ENCODE measurements at places on chromosomes 2 and 18.

DNA sequence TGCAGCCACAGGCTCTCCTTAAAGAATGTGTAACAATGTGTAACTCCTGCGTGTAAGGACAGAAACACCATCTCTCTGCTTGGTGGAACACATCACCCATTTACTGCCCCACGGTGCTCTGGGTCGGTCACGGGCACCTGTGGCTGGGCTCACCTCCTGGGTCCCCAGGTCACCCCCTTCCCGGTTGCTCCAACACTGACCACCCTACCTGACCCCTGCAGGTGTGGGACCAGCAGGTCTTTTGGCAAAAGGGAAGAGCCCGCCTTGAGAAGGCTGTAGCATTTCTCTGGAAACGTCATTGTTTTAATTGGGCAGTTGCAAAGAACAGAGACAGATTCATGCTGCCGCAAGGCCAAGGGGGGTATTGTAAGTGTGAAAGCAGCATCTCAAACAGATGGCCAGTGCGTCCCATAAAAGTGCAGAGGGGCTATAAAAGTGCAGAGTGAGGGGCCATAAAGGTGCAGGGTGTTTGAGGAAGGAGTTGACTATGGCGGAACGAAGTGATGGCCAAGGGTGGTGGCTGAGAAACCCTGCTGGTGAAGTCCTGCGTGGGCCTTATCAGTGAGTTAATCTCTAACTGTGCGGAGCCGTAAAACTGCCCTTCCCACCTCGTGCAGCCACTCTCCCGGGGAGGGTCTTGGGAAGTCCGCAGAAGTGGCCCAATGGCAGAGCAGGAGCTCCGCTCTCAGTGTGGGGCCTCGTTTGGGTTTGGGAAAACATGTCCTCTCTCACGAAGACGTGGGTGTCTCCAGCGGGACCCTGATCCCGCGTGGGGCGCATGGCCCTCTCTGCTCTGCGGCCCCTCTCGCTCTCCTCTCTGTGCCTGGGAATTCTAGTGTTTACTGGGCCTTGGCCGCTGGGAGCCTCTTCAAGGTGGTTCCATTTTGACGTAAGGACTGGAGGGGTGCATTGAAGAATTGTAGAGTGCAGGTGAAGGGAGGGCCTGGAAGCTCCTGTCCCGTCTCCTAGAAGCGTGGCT, 13.7 kb upstream of the NEU4 start:
- no peak for DNase-seq

DNA sequence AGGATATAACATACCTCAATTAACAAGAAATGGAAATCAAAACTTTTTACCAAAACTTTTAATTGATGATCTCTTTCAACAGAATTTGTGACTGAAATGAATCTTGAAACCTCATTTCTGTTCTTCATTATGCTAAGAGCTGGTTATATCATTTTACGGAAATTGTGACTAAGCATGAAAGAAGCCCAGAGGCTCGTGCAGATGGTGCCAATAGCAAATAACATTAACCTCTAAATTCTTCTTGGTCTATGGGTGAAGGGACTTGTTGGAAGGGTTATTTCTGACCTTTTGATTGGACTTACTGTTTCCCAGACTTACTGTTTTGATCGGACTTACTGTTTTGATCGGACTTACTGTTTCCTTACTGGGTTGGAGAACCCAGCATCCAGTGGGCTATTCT, 435.6 kb downstream of the TDRD15 start:
- no peak for DNase-seq

GRCh38 chr18:32956591-32957315, 183.9 kb upstream of the KLHL14 start:
- no peak for DNase-seq

DNA sequence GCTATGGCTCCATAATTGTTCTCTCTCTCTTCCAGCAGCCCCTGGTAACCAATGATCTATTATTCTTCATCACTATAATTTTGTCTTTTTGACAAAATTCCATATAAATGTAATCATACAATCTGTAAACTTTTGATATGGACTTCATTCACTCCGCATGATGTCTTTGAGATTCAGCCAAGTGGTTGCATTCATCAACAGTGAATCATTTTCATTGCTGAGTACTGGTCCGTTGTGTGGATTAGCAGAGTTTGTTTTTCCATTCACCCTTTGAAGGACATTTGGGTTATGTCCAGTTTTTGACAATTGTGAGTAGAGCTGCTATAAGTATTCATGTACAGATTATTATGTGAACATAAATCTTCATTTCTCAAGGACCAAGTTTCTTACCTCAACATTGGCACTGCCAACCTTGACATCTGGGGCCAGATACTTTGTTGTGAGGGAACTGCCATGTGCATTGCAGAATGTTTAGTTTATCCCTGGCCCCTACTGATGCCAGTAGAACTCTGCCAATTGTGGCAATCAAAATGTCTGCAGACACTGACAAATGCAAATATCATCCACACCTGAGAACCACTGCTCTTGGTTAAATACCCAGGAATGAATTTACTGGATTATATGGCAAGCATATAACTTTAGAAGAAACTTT, 48.4 kb upstream of the BCL2L11 start:
- no peak for DNase-seq

DNA sequence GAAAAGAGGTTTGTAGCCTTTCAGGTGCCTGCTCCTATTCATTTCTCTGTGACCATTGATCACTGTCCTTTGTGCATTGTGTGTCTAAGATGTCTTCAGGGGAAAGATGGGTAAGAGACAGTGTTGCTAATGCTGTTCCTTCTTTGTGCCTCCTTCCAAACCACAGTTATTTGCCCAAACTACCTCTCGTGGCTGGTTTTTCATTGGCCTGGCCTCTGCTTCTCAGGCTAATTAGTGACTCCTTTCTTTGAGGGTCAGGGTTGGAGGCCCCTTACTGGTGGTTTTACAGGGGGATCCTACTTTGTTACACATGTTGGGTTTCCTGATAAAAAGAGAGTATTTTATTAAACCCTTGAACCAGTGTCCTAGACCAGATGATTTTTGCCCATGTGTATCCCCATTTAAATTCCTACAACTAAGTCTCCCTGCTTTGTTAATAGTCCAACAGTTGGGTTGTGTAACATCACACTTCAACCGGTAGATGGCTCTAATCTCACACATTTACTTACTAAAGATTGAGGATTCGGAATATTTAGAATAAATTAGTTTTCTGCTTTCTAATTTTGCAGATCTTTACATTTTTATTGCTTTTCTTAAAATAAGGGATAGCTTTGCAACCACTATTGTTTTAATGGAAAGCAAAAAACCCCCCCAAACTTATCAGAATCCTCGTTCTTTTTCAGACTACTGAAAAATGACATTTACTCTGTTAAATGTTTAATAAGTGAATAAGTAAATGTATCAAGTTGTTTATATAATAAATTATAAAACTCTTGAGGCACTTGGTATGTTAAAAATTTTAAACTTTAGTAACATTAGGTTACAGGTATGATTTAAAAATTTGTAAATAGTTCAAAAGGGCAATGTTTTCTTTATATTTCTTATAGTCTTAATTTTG, 2.4 kb downstream of the MARS2 start:
- DNase-seq, result no peak

DNA sequence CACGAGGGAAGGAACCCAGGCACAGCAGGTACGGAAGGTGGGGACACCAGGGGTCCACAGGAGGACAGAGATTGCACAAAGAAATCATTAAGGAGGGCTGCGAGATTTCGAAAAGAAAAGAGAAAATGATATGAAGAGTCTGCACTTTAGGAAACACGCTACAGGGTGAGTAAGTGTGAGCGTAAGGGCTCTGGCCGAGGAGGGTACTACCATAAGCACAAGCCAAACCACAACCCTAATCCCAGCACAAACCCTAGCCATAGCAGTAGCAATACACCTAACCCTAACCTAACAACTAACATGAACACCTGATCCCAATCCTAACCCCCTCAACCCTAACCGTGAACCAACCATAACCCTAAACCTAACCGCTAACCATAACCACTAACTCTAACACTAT, 104.0 kb downstream of the ZNF516 start:
- no peak for DNase-seq

DNA sequence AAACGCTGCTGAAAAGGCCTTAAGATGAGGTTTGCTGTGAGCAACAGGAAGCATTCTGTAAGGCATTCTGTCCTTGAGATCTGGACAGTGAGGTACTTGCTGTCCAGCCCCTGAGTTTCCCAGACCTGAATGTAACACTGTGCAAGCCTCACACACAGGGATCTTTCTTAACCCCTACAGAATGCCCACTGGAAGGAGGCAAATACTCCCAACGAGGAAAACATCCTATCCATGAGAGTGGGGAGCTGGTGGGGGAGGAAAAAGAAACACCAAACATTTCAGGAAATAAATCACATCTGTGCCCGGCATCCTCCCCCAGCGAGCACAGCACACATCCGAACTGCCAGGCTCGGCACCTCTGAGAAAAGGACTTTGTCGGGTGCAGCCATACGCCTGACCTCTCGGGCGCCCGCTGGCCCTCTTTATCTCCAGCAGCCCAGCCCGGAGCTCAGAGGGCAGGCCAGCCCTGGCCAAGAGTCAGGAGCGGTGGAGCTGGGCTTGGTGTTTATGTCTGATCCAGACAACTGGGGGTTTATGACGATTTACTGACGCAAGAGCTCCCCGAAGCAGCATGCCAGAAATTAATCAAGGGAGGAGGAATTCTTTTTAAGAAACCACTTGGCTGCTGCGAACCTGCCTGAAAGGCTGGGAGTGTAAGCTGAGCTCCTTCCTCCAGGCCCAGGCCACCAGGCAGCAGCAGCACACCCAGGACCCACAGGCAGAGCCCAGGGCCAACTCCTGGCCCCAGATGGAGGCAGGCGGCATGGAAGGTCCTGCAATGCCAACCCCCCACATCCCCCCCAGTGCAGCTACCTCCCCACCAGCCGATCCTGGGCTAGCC, 72.2 kb downstream of the HDAC4 start:
- DNase-seq, result no peak

DNA sequence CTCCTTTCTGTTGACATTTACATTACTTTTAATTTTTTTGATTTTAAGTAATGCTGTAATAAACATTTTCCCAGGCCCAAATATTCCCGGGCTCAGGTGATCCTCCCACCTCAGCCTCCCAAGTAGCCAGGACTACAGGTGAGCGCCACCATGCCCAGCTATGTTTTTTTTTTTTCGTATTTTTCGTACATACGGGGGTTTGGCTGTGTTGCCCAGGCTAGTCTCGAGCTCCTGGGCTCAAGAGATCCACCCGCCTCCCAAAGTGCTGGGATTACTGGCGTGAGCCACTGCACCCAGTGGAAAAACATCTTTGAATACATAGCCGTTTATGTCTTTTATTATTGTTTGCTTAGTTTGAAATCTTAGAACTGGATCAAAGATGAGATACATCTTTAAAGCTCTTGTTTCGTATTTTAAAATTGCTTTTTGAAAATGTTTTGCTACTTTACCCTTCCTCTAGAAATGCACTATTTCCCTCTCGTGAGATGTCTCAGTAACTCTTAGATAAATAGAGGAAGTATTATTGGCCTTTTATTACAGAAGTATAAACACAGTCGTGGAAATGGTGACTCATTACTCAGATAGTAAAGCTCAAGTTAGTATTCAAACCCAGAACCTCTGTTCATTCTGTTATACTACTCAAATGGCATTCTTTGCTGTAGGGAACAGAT, 2.4 kb downstream of the SMCHD1 start:
- no peak for DNase-seq

GRCh38 chr18:55018602-55019001, 59.3 kb upstream of the CCDC68 start:
- DNase-seq, result no peak

- no peak for DNase-seq
Observed at GRCh38 chr18:68666381-68666780, 48.5 kb downstream of the TMX3 start.

GRCh38 chr18:12445554-12445953, 37.8 kb downstream of the PRELID3A start:
- no peak for DNase-seq

DNA sequence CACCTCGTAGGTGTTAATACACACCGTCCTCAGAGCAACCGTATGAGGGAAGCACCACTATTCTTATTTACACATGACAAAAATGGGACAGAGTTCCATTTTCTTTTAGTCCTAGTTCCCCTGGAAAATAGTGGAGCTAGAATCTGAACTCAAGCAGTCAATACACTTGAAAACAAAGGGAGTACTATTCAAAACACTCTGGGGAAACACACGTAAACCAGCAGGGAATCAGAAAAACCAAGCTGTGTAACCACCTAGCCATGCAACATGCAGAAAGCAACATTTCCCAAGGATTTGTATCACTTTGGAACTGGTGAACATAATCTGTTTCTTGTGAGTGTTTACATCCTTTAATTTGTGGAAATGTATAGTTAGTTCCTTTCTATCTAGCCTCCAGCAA, 208.2 kb downstream of the UBE2E3 start:
- no peak for DNase-seq

DNA sequence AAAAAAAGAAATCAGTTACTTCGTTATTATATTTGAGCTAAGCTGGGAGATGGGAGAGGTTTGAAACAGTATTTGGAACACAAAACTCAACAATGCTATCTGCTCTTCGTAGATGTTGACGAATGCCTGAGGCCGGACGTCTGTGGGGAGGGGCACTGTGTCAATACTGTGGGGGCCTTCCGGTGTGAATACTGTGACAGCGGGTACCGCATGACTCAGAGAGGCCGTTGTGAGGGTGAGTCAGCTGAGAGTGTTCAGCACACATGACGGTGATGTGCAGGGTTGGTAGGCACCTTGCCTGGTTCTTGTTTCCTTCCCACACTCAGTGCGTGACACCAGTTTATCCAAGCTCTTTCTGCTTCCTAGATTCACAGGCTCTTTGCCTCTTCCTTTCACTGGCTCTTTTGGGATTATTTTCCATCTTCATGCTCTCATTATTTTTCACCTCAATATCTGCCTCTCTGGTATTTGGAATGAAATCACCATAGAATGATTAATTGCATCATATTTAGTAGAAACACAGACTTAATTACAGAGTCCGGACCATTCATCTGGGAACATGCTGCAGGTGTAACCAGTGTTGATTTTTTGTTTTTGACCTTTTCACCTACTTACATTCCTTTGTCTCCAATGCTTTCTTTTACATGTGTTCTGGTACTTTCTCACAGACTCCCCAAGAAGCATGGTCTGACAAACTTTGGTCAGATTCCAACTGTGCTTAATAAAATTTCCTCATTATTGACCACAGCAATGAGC, 200.6 kb upstream of the RASGRP3 start:
- no peak for DNase-seq

GRCh38 chr2:150482667-150483400, 4.6 kb downstream of the RND3 start:
- DNase-seq, result no peak

GRCh38 chr2:1162768-1163584, 212.3 kb downstream of the SNTG2 start:
- DNase-seq, result no peak

GRCh38 chr2:238510911-238511613, 84.3 kb downstream of the ASB1 start:
- DNase-seq, result no peak

DNA sequence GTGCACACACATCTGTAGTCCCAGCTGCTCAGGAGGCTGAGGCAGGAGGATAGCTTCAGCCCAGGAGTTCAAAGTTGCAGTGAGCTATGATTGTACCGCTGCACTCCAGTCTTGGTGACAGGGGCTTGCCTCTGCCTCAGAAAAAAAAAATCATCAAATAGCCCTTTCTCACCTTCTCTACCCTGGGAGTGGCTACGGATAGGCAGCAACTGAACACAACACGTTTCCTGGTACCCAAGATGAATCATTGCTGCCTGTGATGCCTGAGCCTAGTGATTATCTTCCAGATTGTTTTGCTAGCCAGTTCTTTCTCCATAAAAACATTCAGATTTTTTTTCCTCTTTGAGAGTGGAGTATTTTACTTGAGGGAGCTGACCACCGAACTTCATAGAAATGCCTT, 13.5 kb downstream of the INPP4A start:
- DNase-seq, result no peak
